ENCODE measurements at places on chromosomes 7 and 10.

- DNase-seq, result no peak
Measured at GRCh38 chr7:24025765-24026164, 258.2 kb upstream of the NPY start.

DNA sequence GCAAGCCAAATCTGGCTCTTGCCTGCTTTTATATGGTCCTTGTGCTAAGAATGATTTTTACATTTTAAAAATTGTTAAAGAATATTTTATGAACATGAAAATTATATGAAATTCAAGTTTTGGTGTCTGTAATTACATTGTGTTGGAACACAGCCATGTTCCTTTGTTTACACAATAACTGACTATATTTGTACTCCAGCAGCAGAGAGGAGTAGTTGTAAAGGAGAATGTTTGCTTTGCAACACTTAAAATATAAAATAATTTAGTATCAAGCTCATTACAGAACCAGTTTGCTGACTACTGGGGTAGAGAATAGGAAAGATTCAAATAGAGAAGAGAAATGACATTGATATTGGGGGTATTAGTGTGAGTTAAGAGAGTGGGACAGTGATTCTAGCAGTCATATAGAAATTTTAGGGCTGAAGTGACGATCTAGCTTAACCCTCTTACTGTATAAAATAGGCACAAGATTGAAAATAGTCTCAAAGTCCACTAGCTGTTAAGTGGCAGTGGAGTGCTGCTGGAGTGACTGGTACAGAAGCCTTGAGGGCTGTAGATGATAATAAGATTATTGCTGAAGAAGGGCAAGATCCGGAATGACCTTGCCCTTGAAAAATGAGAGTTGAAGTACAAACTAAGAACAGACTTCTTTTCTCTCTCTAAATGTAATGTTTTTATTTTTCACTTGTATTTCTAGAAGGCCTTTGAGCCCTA lies 28.2 kb downstream of the SGPL1 start:
- DNase-seq, result no peak

- no peak for DNase-seq
Measured at GRCh38 chr10:93816123-93816747, 58.5 kb downstream of the LGI1 start.

DNA sequence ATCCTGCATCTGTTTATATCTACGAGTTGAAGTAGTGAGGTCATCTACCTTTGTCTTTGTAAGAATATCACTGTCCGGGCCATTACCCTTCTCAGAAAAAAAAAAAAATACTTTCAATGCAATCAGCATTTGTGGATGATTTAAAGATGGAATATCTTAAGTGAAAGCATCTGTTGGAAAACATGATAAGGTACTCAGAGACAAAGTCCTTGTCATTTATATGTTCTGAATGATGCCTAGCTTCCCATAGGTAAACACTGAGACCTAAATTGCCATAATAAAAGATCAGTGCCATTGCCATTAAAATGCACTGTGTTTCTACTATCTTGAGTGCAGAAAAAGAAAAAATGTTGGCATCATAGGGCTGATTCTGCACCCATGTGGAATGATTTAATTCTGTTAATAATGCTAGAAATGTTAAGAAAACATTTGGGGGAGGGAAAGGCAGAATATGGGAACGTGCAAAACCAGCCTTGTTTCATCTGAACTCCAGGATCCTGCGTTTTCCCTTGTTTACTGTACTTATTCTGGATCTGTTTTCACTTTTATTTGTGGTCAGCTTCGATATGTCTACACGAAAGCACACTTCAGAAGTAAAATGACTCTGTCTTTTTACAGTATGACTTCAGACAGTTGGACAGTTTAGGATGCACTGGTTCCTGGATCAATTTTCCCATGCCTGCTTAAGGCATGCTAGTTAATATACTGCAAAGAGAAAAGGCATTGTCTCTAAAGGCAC lies 669.8 kb downstream of the SUGCT start:
- DNase-seq, result no peak

GRCh38 chr7:47635091-47636080 lies 53.5 kb upstream of the TNS3 start:
- no peak for DNase-seq

- DNase-seq, result no peak
Measured at GRCh38 chr10:29102636-29103035, 186.2 kb upstream of the LYZL1 start.

- no peak for DNase-seq
Measured at GRCh38 chr7:94375691-94376090, 19.0 kb upstream of the COL1A2 start.

Data from esophagus squamous epithelium (tissue), 5 donors.